ENCODE measurements at places on chromosomes 16 and 17. TPM values are rescaled to one million over a fixed set of nuclear protein-coding genes. Genes with fewer than 3 reads are reported as not detected.

DNA sequence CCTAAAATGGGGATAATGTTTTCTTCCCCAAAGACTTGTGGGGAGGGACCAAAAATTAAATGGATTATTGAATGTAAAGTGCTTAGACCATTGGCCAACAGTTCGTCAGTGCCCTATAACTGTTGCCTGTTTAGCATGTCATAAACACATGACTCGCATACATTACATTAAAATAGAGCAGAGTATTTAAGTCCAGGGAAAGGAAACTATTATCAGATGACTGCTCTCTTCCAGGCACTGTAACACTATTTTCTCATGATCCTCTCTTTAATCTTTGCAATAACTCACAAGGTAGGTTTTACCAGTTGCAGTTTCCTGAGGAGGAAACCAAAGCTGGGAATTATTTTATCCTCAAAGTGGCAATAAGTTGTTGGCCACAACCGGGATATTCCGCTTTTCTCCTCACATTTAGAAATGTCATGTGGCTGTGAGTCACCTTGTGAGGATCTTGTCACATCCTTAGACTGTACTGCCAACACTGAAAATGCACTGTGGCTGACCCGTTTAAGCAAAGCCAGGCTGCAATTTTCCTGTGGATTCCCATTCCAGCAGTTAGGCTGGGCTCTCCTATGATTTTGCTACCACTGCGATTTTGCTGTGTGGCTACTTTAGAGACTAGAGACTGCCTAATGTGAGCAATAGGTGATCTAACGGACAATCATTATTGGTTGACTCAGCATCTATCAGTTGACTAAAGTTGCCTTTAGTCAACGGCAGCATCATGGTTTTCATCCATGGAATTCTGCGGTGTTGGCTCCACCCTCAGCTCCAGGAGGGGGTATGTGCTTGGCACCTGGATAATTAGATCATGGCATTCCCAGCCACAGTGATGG, 58.3 kb upstream of the DHX40 start:
- DNase-seq = peak; percentile 30
- H3K4me1 ChIP-seq = no peaks in the 10 kb centered on the region
- H3K4me3 ChIP-seq = no peak overlapping the region
- no peak overlapping the region for H3K27ac ChIP-seq
- no peaks in the 10 kb centered on the region for H3K27me3 ChIP-seq

GRCh38 chr17:64004903-64005733, 7.0 kb downstream of the PRR29 start:
- no peaks in the 10 kb centered on the region for H3K27me3 ChIP-seq
- H3K4me1 ChIP-seq = no peaks in the 10 kb centered on the region
- no peaks in the 10 kb centered on the region for H3K36me3 ChIP-seq
- H3K4me3 ChIP-seq = peak overlapping the region; percentile 33
- DNase-seq = peak; percentile 50

GRCh38 chr17:50967795-50968194, 101.6 kb upstream of the TOB1 start:
- H3K4me1 ChIP-seq = peaks cover 8% of the 10 kb centered on the region
- no peak for DNase-seq
- no peaks in the 10 kb centered on the region for H3K27me3 ChIP-seq
- H3K36me3 ChIP-seq = peaks cover 40% of the 10 kb centered on the region

GRCh38 chr17:4947411-4948165, 742 bp downstream of the PFN1 start:
- peak overlapping the region; percentile 80 for H3K4me3 ChIP-seq
- peak overlapping the region; percentile 100 for H3K27ac ChIP-seq
- no peaks in the 10 kb centered on the region for H3K27me3 ChIP-seq
- no peaks in the 10 kb centered on the region for H3K4me1 ChIP-seq
- peaks cover 32% of the 10 kb centered on the region for H3K36me3 ChIP-seq
- DNase-seq = no peak

DNA sequence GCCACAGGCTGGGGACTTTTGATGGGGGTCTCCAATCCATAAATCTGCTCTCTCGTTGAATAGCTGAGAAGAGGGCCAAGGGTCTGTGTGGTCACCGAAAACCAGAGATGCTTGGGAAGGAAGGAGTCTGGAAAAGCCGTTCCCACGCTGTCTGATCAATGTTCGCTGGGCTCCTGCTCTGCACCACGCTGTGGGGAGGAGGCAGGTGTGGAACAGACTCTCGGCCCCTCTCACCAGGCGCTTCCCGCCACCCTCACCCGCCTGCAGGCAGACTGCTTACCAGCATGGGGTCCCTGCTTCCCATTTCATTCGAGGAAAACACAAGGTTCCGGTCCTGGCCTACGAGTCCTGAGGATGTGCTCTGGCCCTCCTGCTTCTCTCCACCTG, 702 bp upstream of the ALDH3A1 start:
- no peak overlapping the region for H3K4me3 ChIP-seq
- no peak for DNase-seq
- no peak overlapping the region for H3K27ac ChIP-seq
- H3K27me3 ChIP-seq = no peaks in the 10 kb centered on the region
- no peaks in the 10 kb centered on the region for H3K36me3 ChIP-seq
- no peaks in the 10 kb centered on the region for H3K4me1 ChIP-seq

DNA sequence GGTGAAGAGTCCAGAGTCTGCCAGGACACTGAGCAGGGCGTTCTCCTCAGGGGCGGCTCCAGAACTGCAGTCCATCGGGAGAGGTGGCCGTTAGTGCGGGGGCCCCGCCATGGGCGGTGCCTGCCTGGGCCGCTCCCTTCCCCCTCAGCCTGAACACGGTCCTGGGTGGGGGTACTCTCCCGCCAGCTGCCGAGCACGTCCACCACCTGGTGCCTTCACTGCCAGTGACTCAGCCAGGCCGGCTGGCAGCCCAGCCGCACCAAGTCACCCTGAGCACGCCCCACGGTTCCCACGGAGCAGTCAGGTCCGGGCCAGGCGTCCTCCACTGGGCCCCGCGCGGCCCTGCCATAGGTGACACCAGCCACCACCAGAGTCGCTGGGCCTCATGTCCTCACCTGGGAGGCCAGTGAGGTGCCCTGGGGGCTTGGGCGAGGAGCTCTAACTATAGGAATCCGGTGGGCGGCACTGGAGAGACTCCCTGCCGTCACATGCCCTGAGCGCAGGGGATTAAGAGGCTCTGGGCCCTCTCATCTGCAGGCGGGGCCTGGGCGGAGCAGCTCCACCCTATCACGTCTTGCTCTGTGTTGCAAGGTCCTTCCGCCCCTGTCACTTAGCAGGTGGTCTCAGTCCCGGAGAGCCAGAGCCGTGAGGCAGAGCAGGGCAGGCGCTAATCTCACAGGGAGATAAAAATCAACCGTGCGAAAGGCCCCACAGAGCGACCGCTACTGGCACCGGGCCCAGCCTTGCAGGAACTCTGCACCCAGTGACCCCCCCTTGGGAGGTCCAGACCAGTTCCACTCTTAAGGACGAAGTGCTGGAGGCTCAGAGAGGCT, 14.3 kb downstream of the PIEZO1 start:
- no peaks in the 10 kb centered on the region for H3K4me1 ChIP-seq
- H3K4me3 ChIP-seq = no peak overlapping the region
- H3K27me3 ChIP-seq = no peaks in the 10 kb centered on the region
- H3K27ac ChIP-seq = peak overlapping the region; percentile 32
- no peaks in the 10 kb centered on the region for H3K36me3 ChIP-seq

DNA sequence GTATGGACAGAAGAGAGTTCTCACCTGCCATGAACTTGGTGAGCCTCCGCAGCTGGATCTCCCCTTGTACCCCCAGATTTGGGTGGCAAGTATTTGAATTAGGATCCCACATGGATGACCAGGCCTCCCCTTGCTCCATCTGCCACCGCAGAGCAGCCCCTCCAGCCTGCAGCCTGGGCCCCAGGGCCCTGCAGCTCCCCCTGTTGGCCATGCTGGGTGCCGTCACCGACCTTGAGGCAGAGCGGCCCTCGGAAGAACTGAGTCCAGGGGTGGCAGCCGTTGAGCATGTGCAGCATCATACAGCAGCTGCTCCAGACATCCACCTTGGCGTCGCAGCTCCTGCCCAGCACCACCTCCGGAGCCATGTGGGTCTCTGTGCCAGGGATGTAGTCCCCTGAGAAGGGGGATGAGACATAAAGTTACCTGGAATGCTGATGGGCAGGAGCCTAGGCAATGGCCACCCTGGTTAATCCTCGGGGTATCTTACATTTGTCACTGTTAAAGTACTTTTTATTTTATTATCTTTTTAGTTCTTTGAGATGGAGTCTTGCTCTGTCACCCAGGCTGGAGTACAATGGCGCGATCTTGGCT, 9.0 kb upstream of the SPATA32 start:
- H3K4me1 ChIP-seq = peaks cover 13% of the 10 kb centered on the region
- no peaks in the 10 kb centered on the region for H3K27me3 ChIP-seq
- DNase-seq = no peak
- H3K36me3 ChIP-seq = peaks cover 87% of the 10 kb centered on the region
- H3K4me3 ChIP-seq = no peak overlapping the region

GRCh38 chr17:72421128-72422092, 300.6 kb downstream of the SOX9 start:
- peaks cover 5% of the 10 kb centered on the region for H3K4me1 ChIP-seq
- DNase-seq = peak; percentile 60
- no peak overlapping the region for H3K4me3 ChIP-seq
- H3K36me3 ChIP-seq = no peaks in the 10 kb centered on the region
- H3K27ac ChIP-seq = no peak overlapping the region
- H3K27me3 ChIP-seq = no peaks in the 10 kb centered on the region

DNA sequence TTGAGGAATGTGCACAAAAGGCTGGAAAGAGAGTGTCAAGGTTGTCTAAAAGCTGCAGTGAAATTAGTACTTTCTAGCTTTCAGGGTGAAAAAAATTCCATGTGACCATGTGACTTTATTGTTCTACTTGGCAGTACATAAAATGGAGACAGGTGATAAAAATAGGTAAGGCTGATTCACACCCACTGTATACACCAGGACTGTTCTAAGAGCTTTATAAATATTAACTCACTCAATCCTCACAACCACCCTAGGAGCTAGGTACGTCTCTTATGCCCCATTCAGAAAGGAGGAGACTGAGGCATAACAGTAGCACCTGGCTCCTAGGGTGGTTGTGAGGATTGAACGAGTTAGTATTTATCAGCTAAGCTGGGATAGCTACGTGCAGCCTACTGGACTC, 28.2 kb upstream of the DNAH17 start:
- no peak overlapping the region for H3K4me3 ChIP-seq
- no peaks in the 10 kb centered on the region for H3K4me1 ChIP-seq
- no peak for DNase-seq
- no peaks in the 10 kb centered on the region for H3K36me3 ChIP-seq

- peak overlapping the region; percentile 97 for H3K27ac ChIP-seq
Observed at GRCh38 chr17:17561408-17562145, 29.9 kb downstream of the PEMT start.

- DNase-seq = no peak
- H3K27me3 ChIP-seq = no peaks in the 10 kb centered on the region
- H3K27ac ChIP-seq = no peak overlapping the region
Observed at GRCh38 chr17:39450051-39450450, 1.0 kb downstream of the MED1 start.

GRCh38 chr16:21276090-21276489, 2.0 kb downstream of the CRYM start:
- no peak overlapping the region for H3K4me3 ChIP-seq
- H3K4me1 ChIP-seq = no peaks in the 10 kb centered on the region
- H3K27ac ChIP-seq = no peak overlapping the region
- H3K27me3 ChIP-seq = no peaks in the 10 kb centered on the region
- no peak for DNase-seq

- no peaks in the 10 kb centered on the region for H3K27me3 ChIP-seq
- peaks cover 30% of the 10 kb centered on the region for H3K36me3 ChIP-seq
- H3K4me3 ChIP-seq = no peak overlapping the region
- DNase-seq = no peak
Observed at GRCh38 chr17:68255731-68256538, 8.1 kb downstream of the AMZ2 start.

GRCh38 chr17:13702266-13702665, 100.5 kb upstream of the HS3ST3A1 start:
- no peak for DNase-seq
- no peak overlapping the region for H3K27ac ChIP-seq

GRCh38 chr17:41215681-41216080, 10.8 kb upstream of the KRTAP9-2 start:
- H3K36me3 ChIP-seq = no peaks in the 10 kb centered on the region
- H3K4me1 ChIP-seq = no peaks in the 10 kb centered on the region
- no peak for DNase-seq
- no peak overlapping the region for H3K27ac ChIP-seq
- no peak overlapping the region for H3K4me3 ChIP-seq

- no peaks in the 10 kb centered on the region for H3K4me1 ChIP-seq
- no peak overlapping the region for H3K27ac ChIP-seq
- DNase-seq = no peak
- no peaks in the 10 kb centered on the region for H3K36me3 ChIP-seq
- no peaks in the 10 kb centered on the region for H3K27me3 ChIP-seq
Observed at GRCh38 chr17:66451188-66452149, 149.1 kb downstream of the PRKCA start.

DNA sequence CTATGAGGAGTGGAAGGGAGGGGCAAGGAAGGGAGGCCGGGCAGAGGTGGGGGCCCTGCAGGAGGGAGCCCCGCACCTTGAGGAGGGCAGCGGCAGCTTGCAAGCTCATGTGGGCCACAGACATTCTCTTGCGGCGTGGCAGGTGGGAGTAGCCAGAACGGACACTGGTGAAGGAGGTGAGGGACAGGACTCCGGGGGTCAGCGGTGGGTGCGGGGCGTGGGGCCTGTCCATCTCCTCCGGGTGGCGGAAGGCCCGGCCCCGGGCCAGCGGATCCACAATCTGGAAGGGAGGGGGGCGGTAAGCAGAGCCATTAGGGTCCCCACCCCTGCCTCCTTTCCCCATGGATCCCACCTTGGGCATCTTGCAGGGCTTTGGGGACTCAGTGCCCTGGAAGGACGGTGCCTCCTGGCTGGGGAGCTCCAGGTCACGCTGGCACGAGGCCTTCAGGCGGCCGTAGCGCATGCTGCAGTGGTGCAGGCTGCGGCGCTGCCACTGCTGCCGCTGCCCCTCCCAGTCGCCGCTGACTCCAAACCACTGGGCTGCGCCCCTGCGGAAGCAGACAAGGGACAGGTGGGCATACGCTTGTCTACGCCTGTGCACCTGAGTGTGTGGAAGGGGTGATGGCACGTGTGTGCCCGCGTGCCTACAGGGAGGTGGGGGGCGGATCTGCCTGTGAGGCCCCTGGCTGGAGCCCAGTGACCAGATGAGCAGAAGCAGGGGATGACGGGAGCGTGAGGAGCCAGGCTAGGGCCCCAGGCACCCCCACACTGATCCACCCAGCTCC, 11.5 kb downstream of the AANAT start:
- H3K27me3 ChIP-seq = no peaks in the 10 kb centered on the region
- no peak overlapping the region for H3K4me3 ChIP-seq
- H3K4me1 ChIP-seq = no peaks in the 10 kb centered on the region
- H3K36me3 ChIP-seq = peaks cover 2% of the 10 kb centered on the region
- no peak for DNase-seq

GRCh38 chr17:55584055-55584685, 72.9 kb upstream of the SMIM36 start:
- peaks cover 10% of the 10 kb centered on the region for H3K4me1 ChIP-seq
- H3K36me3 ChIP-seq = no peaks in the 10 kb centered on the region
- H3K4me3 ChIP-seq = no peak overlapping the region
- DNase-seq = no peak
- no peak overlapping the region for H3K27ac ChIP-seq

KRTAP9-8 gene
- total RNA-seq = not detected

HOXB2 gene
- total RNA-seq = 4.8 TPM

SERPINF2 gene
- 1.5 TPM for total RNA-seq

CTRB2 gene
- total RNA-seq = not detected

TEDC2 gene
- 4.1 TPM for total RNA-seq

IGFBP4 gene
- total RNA-seq = 81.0 TPM

PRSS36 gene
- 1.9 TPM for total RNA-seq

PPP1R27 gene
- total RNA-seq = not detected

ENPP7 gene
- total RNA-seq = not detected

CDH15 gene
- total RNA-seq = not detected
